ENCODE measurements at places on chromosomes 2 and 18.

GRCh38 chr2:234852941-234853340 is 98.9 kb upstream of the SH3BP4 start:
- no peak for DNase-seq

GRCh38 chr2:172113617-172114016 is 10.9 kb upstream of the DLX2 start:
- DNase-seq = no peak

DNA sequence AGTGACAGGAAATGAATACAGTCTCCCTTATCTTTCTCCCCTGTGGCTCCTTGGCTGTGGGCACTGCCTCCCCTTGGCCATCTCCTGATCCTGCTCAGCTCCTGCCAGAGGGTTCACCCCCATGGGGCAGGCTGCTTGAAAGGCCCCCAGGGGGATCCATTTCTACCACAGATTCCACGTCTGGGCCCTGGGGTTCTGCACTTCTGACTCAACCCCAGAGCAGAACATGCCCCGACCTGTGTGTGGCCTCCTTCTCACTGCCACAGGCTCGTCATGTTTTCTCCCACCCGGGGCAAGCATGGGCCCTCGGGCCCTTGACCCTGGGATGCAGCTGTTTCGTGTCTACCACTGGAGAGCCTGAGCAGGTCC is 122.2 kb downstream of the ACKR3 start:
- DNase-seq = no peak

GRCh38 chr18:21267400-21267799 is 25.4 kb downstream of the GREB1L start:
- DNase-seq = no peak

GRCh38 chr2:62334009-62334408 is 138.1 kb downstream of the B3GNT2 start:
- peak; percentile 65 for DNase-seq

DNA sequence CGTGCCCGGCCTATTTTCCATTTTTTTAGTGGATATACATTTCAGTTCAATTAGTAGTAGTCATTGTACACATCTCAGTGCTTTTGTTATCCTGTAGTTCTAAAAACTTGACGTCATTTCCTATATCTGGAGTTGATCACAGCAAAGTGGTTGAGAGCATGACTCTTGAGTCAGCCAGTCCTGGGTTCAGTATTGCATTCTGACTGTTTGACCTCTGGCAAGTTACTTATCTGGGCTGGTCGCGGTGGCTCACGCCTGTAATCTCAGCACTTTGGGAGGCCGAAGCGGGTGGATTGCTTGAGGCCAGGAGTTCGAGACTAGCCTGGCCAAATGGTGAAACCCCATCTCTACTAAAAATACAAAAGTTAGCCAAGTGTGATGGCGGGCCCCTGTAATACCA is 50.4 kb upstream of the PPM1B start:
- DNase-seq = no peak
